CD8-positive, alpha-beta T cell (primary cell): ENCODE measurements at places on chromosomes 2 and 18.

DNA sequence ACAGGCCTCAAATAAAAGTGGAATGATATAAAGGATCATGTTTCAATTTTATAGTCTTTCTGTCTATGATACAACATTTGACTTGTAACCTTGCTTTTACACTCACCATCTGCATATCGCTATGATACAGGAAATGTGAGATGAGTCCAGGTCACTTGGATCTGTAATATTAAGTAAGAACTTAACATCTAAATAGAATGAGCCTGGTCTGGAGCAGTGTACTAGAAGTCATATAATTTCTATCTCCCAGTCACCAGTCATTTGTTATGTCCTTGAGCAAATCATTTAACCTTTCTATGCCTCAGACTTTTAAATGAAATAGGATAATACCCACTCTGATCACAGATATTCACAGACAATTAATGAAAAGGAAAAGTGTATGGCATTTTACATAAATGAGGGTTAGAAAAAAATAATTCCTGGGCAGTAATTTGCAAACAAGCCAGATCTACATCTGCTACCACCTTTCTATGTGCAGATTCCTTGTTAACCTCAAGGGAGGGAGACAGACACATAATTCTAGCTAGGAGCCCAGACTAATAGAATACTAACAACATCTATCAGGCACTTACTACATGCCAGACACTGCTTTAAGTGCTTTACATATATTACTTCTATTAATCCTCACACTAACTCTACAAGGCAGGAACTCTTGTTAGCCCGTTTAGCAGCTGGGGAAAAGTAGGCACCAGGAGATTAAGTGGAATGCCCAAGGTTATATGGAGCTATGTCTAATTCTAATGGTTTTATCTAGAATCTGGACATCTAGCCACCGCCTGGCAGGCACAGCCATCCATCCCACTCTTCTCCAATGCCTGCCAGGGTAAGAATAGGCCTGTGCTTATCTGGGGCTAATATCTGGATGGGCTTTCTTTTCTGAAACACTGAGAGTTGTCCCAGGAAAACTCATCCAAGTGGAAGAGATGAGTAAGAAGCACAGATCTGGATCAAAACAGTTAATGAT is 313.6 kb upstream of the CDH20 start:
- DNase-seq, result no peak

DNA sequence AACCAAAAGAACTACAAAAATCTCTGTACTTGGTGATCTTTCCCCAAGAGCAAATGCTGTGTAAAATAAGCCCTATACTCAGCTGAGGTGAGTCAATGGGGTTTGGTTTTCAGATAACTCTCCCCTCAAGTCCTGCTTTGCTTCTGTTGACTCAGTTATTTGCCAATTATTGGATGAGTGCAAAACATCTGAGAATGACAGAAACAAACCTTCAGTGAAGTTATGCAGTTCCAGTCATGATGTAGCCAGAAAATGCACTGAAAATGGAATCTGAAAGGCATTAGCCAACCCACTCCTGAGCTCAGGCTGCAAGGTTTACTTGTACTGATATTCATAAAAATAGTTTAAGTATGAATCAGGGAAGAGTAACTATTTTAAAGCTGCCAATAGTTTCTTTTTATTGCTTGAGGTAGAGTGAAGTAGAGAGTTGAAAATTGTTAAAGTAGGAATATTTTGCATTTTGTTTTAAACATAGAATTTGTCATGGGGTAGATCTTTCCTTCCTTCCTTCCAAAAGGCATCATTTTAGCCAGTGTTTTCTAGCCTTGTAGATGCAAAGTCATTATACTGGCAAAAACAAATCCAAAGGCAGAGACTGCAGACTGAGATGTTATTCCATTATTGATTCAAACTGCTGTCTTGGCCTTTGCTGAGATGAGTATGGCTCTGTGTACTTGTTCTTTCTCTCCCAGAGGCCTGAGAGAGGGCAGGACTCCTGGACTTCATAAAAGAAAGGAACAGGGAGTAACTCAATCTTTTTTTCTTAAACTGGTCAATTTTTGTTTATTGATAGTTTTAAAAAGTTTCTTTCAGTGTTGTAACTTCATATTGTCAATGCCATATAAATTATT is 215.3 kb downstream of the RND3 start:
- no peak for DNase-seq

- no peak for DNase-seq
Measured at GRCh38 chr2:145919477-145919876, 1399.6 kb upstream of the ZEB2 start.

GRCh38 chr2:8203364-8203763 is 478.5 kb upstream of the ID2 start:
- DNase-seq, result no peak

- no peak for DNase-seq
Measured at GRCh38 chr2:241608881-241609280, 28.1 kb downstream of the THAP4 start.

- DNase-seq, result no peak
Measured at GRCh38 chr18:64180617-64181016, 31.7 kb upstream of the LINC00305 start.

GRCh38 chr2:173002751-173003541 is 72.7 kb upstream of the MAP3K20 start:
- DNase-seq, result no peak

DNA sequence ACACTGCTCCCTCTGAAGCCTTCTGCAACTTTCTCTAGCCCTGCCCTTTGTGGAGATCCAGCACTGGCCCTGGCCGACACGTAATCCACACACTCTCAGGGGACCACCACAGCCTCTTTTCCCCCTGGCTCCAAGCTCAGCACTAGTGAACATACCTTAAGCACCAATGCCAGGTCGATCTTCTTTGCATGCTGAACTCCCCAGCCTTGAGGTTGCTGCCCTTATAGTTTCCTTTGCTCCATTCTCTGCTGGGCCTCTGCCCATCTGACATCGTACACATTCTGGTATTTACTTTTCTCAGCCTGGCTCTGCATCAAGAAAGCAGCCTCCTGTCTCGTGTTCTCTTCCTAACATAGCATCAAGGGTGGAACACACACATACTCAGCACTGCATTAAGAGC is 361.5 kb downstream of the LPIN1 start:
- DNase-seq, result no peak

- DNase-seq, result no peak
Measured at GRCh38 chr2:236840857-236841256, 244.8 kb upstream of the COPS8 start.

GRCh38 chr2:126885751-126886210 is 12.9 kb upstream of the TEX51 start:
- no peak for DNase-seq

DNA sequence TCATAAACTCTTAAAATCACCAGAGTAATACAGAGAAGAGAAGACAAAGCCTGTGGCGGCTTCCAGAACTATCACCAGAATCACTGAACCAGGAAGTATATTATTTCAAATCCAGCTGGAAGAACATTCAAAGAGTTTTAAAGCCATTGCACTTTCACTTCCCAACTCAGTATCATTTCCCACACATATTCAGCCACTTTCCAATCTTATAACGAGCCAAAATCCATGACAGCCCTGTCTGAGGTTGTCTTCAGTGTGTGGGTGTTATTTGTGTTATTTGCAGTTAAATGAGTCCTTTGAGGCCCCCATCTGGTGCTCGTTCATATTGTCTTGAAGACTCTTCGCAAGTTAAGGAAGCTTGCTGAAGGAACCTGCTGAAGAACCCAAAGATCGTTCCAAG is 559.9 kb downstream of the TSN start:
- no peak for DNase-seq

DNA sequence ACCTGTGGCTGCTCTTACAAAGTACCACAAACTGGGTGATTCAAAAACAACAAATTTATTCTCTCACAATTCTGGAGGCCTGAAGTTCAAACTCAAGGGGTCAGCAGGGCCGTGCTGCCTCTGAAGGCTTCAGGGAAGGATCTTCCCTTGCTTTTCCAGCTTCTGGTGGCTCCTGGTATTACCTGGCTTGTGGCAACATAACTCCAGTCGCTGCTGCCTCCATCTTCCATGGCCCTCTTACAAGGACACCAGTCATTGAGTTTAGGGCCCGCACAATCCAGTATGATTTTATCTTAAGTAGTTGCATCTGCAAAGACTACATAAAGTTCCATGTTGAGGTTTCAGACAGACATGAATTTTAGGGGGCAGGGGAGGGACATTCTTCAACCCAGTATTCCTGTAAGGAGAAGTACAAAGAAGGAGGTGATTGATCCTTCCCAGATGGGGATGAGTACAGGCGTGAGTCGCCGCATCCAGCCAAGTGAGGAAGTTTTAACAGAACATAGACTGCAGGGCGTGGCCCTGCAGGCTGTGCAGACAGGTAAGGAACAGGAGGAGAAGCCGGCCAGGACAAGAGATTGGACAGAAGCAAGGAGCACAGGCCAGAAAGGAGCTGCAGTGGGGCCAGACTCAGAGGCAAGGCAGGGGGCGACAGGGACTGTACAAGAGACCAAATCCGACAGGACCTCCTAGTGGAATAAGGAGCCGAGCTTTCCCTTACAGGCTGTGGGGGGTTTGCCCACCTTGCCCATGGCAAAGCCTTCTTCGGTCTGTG is 44.4 kb upstream of the BZW1 start:
- no peak for DNase-seq

DNA sequence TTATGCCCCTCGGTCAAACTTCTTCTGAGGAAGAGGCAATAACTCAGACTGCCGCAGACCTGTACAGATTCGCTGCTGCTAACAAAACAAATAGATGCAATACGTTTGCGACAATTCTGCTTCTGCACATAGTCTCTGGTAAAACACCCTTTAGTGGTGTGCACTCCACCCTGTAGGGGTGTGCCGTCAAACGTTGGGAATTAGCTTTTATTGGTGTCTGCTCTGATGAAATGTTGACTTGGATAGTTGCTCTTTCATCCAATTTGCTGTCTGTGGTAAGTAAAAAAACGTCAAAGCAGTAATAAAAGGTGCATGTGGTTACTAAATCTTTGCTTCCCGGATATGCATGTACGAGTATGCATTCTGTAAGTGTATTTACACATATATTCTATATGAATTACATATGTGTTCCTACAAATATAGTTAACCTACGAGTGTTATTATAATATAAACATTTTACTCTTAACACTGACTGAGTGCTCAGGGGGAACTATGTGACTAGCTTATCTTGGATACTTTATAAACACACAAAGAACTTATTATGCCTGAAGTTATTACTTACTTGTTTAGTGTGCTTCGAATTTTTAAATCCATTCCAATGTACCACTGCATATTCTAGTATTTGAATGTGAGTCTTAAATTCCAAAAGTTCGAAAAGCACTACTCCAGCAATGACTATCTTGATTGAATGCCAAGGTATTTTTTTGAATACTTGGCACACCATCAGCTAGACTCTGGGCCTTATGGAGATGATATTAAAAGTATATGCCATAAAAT is 610.2 kb downstream of the ZEB2 start:
- no peak for DNase-seq

GRCh38 chr2:180554330-180554729 is 426.1 kb upstream of the UBE2E3 start:
- DNase-seq, result no peak

GRCh38 chr18:69408522-69408921 is 7.8 kb downstream of the DOK6 start:
- no peak for DNase-seq

- no peak for DNase-seq
Measured at GRCh38 chr18:45801416-45802004, 24.0 kb upstream of the SIGLEC15 start.

DNA sequence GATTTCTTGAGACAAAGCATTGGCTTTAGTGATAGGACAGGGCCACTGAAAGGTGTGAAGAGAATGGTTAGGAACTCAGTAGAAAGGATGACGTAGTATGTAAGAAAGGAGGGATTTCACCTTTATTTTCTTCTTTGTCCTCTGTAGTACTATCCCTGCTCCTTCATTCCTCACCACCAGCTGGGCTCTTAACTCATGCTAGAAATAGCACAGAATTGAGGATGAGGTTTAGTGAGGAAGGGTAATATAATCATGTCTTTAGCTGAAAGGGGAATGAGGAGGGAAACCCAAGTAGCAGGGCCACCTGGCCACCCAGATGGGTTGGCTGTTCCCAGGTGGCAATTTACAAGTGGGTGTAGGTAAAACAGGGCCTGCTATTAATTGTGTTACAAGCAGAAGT is 15.2 kb downstream of the ACVR2A start:
- DNase-seq, result no peak

DNA sequence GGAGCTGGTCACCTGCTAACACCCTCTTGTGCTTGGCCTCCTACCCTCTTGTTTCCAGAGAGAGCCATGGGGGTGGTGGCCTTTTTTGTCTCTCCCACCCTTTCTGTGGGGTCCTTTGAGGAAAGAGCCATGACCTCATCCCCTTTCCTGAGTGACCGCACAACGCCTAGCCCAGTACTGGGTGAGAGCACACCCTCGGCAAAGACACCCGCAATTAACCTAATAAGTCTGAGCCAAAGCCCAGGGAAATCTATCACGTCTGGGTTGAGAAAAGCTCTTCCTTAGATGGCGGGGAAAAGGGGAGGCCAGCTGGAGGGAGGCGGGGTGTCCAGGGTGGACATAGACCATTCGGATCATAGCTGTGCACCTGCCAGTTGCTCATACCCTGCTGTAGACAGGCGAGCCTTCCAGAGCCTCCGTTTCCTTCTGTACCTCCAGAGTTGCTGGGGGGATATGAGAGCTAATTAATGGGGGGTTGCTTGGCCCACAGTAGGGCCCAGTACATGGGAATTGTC is 93.7 kb upstream of the MCFD2 start:
- DNase-seq, result no peak

DNA sequence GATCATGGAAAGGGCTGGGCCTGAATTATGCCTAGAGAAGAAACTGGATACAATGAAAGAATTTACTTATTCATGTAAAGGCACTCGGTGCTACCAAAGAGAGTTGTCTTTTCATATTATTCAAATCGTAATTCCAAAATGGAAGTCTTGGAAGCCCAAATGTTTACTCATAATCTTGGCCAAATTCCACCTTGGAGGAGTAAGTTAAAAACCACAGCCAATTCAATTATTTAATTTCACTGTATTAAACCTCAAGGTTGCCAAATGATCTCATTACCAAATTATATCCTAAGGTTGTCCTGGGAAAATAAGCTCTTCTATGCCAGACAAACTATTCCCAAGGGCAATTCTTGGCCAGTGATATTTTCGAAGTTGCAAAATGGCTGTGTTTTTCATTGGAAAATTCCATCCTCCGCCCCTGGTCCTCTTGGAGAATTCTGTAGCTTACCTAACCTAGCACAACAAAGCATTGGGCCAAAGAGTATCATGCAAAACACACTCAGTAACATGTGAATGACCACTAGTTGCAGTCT is 11.1 kb upstream of the VPS4B start:
- no peak for DNase-seq

- no peak for DNase-seq
Measured at GRCh38 chr2:233350708-233351107, 3.6 kb upstream of the DGKD start.
